Upper lobe of left lung (tissue), 6 donors: ENCODE measurements at places on chromosomes 4 and X.
A peak's percentile ranks its signal among the peaks of the same experiment; 100 is the strongest.

DNA sequence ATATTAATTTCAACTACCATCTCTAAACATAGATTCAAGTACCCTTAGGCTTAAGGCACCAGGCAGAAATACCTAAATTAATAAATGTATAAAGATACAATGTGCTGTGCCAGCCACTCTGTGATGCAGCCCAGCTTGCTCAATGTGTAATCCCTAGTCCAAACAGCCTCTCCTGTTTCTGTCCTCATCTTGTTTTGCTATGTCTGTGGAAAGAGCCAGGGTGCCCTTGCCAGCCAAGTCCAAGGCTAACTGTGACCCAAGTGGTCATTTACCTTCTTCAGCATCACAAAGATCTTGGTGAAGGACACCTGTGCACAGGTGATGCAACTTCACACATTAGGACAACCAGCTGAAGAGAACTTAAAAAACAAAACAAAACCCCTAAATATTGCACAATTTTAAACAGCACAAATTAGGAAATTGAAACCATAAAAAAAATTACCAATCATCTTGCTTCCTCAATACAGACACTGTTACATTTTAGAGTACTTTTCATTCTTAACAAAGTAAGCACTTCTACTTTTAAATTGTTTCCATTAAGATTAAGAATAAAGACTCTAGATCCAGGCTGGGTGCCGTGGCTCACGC lies 89.6 kb downstream of the C4orf51 start:
- DNase-seq, result no peak

DNA sequence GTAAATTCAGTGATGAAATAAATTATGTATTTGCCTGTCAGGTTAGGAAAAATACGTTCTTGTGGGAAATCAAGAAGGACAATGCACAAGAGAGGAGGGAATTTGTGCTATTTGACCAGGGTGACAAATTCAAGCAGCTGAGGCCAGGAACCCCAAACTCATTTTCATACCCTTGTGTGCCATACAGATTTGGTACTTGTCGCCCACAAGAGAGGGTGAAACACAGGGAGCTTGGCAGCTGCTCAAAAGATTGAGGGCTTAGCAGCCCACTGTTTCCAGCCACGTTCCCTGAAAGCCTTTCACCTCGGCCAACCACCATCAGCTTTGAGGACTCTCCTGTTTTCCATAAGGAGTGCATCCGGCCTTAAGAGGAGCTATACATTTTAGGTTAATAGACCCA lies 111.2 kb downstream of the COL25A1 start:
- no peak for DNase-seq

DNA sequence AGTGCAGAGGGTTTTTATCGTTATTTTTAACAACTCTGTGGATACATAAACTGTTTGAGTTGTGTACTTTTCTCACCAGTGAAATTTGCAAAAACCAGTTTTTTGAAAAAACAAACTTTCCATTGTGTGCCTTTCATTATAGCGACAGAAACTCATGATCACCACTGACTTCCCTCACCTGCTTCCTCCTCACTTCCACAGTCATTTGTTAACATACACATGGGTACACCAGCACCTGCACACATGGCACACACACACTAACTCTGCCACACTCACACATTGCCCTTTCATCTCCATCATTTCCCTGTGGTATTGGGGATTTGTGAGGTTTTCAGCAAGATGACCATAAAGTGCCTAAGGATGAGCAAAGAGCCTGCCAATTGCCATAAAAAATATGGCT lies 20.6 kb downstream of the CLDN22 start:
- no peak for DNase-seq

DNA sequence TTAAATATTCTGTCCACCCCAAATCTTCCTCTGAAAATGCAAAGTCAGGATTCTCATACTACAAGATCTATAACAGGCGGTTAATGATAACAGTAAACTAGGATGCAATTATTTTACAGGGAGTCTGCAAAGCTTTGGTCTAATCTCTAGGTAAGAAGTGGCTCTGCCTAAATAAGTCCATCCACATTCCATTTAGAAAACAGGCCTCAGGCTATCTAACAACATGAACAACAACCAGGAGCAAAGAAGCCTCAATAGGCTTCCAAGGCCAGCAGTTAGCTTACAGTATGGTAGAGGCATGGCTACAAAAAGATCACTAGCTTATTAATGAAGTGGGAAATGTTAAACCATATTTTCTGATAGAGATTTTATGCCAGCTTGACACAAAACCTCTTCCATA lies 6.4 kb downstream of the MAB21L2 start:
- DNase-seq, result no peak

DNA sequence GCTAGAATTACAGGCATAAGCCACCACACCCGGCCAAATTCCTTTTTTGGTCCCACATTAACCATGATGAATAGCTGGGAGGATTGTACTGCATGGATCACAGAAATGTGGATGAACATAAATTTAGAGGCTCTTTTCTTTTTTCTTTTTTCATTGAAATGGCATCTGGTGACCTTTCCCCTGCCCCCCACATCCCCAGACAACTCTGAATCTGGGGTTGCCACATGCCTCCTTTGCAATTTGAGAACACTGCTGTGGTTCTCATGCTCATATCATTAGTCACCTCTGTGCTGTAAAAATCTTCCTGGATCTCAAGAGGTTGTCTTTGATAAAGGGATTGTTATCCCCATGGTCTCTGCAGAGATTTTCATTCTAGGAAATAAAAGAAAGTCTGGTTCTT lies 22.8 kb upstream of the FMR1NB start:
- no peak for DNase-seq

GRCh38 chr4:106325800-106326199 lies 9.4 kb downstream of the AIMP1 start:
- DNase-seq, result no peak

- DNase-seq, result peak; percentile 83
These were observed 3.8 kb downstream of the GABRE start for GRCh38 chrX:151970661-151971060.

- peak; percentile 66 for DNase-seq
These were observed 110.7 kb upstream of the NKX1-1 start for GRCh38 chr4:1516881-1517480.

DNA sequence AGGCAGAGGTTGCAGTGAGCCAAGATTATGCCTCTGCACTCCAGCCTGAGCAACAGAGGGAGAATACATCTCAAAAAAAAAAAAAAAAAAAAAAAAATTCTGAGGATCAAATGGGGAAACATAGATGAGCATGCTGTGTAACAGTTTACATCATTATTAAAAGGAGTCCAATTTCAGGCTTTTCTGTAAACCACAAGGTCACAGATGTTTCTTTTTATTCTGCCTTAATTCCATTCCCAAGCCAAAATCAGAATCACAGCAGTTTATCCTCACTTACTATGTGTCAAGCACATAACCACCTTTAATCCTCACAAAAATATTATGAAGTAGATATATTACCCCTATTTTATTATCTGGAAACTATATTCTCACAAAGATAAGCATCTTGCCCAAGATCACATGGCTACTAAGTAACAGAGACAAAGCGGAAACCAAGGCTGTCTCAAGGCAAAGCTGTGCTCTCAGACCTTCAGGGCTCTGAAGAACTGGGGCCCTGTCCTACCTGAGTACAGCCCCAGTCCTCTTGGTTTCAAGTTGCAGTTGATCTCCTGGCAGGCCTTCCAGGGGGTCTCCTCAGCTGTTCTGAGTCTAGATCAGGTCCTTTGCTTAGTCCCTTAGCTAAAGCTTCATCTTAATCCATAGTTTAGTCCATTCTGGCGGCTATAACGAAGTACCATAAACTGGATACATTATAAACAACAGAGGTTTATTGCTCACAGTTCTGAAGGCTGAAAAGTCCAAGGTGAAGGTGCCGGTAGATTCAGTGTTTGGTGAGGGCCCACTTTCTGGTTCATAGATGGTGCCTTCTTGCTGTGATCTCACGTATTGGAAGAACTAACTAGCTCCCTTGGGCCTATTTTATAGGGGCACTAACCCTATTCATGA lies 141.3 kb downstream of the PALLD start:
- no peak for DNase-seq

- no peak for DNase-seq
These were observed 52.4 kb upstream of the GUCY1A1 start for GRCh38 chr4:155614111-155614762.

GRCh38 chrX:39609941-39610340 lies 487.8 kb downstream of the BCOR start:
- no peak for DNase-seq

DNA sequence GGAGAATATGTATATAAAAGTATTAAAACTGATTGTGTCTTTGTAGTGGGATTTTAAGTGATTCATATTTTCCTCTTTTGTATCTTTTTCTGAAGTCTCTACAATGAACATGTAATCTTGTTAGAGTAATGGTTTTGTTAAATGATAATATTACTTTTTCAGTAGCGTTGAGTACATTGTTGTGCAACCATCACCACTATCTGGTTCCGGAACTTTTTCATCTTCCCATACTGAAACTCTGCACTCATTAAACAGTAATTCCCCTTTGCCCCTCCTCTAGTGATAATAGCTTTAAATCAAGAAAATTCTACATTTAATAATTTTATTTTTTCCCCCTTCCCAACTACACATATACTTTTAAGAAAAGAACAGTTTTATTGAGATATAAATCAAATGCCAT lies 23.3 kb downstream of the SHROOM3 start:
- no peak for DNase-seq

DNA sequence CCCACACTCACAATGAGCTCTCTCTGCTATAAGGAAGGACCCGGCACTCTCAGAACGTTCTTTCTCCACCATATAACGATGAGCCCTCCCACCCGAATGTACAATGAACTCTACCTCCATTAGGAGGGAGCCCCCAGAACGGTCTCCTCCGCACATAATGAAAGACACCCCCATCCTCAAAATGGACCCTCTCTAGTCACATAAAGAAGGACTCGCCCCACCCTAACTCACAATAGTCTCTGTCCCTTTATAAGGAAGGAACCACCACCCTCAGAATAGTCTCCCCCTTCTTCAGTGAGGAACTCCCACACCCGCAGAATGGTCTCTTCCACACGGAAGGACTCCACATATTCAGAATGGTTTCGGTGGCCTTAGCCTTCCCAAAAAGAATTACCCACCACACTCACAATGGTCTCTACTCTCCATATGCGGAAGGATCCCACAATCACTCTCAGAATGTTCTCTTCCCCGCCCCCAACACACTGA lies 477 bp downstream of the SLC35A2 start:
- no peak for DNase-seq

- no peak for DNase-seq
These were observed 520.5 kb downstream of the GBA3 start for GRCh38 chr4:23213198-23213597.

GRCh38 chr4:1380368-1381151 lies 25.7 kb downstream of the NKX1-1 start:
- no peak for DNase-seq

GRCh38 chrX:30939928-30940327 lies 50.9 kb upstream of the TAB3 start:
- DNase-seq, result no peak

GRCh38 chr4:26088433-26088928 lies 174.5 kb downstream of the SMIM20 start:
- no peak for DNase-seq

DNA sequence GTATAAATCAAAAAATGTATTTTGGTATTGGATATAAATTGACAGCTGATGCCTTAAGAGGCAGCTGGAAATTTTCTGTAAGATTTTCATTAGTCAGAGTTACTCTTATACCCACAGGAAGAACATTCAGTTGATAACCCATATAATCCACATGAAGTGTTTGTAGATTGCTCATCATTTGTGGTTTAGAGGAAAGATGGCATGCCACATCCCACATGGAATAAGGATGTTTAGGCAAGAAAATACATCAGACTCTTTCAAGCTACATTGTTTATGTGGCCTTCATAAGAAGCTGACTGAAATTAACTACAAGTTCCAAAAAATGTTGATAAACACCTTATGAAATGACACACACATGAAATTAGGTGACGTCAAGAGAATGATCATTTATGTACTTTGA lies 56.6 kb downstream of the AREG start:
- no peak for DNase-seq

DNA sequence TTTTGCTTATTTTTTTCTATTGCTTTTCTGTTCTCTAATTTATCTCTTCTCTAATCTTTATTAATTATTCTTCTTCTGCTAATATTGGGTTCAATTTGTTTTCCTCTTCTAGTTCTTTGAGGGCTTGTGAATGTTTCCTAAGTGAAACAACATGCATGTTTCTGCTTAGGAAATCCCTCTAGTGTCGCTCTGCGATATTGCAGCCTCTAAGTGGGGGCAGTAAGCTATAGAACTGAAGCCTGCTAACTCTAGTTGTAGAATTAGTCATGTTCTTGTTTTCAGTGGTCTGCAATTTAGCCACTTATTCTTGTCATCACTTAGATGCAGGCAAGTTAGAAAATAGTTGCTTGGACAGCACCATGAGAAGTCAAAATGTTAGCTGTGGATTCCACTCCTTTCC lies 222.6 kb downstream of the SPIN4 start:
- no peak for DNase-seq

DNA sequence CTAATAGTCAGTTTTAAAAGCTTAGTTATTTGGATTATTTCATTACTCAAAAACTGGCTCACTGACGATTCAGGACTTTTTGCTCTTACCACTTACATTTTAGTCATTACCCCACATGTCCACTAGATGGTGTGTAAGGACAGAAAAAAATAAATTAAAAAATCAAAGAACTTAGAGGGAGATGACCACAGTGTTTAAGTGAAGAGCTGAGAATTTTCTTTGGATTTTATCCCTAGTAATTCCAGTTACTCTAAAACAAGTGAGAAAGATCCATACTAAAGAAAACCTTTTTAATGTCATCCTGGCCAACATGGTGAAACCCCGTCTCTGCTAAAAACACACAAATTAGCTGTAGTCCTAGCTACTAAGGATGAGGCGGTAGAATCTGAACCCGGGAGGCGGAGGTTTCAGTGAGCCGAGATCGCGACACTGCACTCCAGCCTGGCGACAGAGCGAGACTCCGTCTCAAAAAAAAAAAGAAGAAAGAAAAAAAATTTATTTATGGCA lies 26.4 kb upstream of the TMPRSS11B start:
- DNase-seq, result no peak

DNA sequence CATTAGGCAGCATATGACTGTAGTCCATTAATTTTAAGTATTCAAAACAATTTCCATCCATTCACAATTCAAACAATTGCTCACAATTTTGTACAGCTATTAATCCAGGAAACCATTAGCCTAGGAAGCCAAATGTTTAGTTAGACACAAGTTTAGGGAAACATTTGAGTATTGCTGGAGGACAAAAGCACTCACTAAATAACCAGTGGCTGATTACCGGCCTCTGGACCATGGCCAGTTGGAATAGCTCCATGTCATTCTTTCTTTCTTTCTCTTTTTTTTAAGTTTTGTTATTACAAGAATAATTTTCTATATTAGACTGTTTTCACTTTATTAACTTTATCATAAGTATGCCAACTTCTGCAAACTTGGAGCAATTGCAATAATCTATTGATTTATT lies 31.3 kb downstream of the TRIML2 start:
- DNase-seq, result no peak

- no peak for DNase-seq
These were observed 14.5 kb downstream of the SHISA3 start for GRCh38 chr4:42411803-42412202.

DNA sequence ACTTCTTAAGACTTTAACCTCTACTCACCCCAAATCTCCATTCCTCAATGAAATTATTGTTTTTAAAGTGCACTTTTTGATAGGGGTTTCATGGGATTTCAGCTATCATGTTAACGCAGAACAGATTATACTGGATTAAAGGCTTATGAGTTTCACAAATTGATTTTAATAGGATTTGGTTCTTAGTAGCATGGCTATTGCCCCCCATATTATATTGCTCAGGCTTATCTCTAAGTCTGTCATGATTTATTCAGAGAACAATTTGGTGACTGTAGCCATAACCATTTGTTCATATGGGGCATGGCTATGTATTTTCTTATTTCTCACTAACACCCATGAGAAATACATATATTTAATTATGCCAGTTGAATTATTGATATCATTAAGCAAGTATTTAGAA lies 57.0 kb downstream of the MND1 start:
- no peak for DNase-seq
